Karpas-422 (cell line): ENCODE measurements at places on chromosomes 3 and 15.

DNA sequence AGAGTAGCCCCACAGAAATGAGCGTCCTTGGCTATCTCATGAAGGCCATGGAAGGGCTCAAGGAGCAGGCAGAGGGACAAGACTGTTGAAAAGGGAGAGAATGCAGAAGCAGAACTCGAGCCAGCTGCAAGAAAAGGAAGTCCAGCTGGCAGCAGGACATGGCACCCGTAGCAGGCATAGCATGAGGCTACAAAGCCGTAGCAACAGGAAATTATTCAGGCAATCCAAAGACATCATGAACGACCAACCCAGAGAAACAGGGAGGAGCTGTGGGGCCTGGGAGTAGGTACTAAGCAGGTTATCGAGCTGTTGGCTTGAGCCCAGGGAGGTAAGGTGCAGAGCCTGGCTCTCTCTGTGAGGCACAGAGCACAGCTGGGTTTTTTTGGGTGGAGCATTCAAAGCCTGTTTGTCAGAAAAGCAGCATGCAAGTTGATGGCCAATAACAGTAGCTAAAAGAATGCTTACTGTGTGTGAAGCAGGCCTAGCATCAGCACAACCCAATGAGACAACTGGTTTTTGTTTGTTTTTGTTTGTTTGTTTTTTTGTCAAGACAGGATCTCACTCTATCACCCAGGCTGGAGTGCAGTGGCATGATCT lies 144.0 kb upstream of the SMAD3 start:
- DNase-seq = no peak

- DNase-seq = no peak
These were observed 53.9 kb downstream of the FGD5 start for GRCh38 chr3:14872706-14873105.

GRCh38 chr3:105174017-105174615 lies 192.6 kb upstream of the ALCAM start:
- no peak for DNase-seq

- DNase-seq = no peak
These were observed 6.0 kb upstream of the LARP6 start for GRCh38 chr15:70859998-70860397.

DNA sequence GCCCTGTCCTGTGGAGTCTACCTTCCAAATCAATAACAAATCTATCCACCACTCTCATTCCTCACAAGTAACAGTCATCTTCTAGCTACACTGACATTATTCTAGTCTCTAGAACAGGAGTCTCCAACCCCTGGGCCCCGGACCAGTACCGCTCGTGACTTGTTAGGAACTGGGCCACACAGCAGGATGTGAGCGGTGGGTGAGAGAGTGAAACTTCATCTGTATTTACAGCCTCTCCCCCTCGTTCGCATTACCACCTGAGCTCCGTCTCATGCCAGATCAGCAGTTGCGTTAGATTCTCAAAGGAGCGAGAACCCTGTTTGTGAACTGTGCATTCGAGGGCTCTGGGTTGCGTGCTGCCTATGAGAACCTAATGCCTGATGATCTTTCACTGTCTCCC lies 31.9 kb downstream of the ROBO2 start:
- DNase-seq = no peak

DNA sequence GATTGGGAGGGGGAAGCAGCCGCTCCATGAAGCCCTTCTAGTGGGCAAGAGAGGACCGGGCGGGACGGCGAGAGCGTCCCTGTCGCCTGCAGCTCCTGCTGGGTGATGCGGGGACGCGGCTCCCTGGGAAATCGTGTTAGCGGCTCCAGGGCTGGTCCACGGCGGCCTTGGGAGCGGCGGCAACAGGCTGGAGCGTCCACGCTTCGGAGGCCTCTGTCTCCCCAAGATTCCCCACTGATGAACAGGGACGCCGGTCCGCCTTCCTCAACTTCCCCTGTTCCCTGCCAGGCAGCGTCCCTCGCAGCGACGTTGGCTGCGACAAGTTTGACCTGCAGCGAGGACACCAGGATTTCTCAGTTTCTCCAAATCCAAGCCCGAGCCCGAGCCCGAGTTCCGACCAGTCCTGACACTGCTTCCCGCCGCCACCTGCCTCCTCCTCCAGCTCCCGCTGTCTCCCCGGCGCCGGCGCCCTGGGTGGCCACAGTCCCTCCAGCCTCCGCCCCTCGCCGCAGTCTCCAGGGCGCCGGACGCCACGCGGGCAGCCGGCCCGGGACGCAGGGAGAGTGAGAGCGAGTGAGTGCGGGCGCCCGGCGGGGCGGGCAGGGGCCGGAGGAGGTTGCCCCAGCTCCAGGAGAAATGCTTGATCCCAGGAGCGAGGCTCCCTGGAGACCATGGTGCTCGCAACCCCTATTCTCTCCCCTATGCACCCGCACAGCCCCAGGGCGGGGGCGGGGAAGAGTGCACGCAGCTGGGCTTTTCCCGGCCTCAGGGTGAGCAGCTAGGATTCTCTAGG lies 78.1 kb upstream of the RNF7 start:
- DNase-seq = no peak

- DNase-seq = no peak
These were observed 172.1 kb upstream of the SMAD3 start for GRCh38 chr15:66893294-66893693.

DNA sequence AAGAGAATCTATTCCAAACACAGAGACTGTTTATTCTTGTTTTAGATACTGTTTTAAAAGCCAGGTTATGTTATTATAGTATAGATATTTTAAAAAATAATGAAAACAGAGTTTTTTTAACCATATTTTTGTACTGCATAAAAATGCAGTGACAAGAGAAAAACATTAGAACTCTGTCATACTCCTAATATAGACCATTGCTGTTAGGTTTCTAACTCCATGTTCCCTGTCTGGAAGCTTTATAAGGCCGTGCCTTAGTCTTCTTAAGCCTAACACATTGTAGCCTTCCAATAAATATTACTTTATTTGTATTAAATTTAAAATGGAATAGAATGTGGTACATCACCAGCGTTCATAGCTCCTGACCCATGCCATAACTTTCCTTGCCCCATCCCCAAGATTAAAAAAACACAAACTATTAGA lies 53.2 kb downstream of the MBNL1 start:
- DNase-seq = no peak

GRCh38 chr3:149487598-149488197 lies 13.2 kb downstream of the TM4SF4 start:
- peak; percentile 85 for DNase-seq

GRCh38 chr15:80989081-80989517 lies 520 bp downstream of the MESD start:
- DNase-seq = peak; percentile 44

GRCh38 chr3:102510663-102511062 lies 75.8 kb downstream of the ZPLD1 start:
- DNase-seq = no peak

- DNase-seq = peak; percentile 41
These were observed 11.2 kb downstream of the B3GNT5 start for GRCh38 chr3:183264268-183264667.

DNA sequence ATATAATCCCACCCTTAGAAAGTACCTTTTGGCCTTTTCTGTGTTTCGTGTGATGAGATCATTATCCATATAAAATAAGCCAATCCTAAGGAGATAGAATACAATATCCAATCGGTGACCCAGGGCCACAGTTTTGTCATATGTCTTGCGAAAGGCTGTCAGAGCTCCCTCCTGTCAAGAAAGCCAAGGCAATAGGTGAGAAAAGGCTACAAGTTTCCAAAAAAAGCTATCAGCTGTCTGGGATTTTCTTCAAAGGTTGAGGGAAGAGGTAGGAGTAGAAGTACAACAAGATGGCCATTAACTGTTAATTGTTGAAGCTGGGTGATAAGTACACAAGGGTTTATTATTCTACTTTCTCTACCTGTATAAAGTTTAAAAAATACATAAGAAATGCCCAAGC lies 4.0 kb downstream of the PSMD6 start:
- no peak for DNase-seq

- no peak for DNase-seq
These were observed 372.3 kb upstream of the IL12A start for GRCh38 chr3:159616234-159616825.

DNA sequence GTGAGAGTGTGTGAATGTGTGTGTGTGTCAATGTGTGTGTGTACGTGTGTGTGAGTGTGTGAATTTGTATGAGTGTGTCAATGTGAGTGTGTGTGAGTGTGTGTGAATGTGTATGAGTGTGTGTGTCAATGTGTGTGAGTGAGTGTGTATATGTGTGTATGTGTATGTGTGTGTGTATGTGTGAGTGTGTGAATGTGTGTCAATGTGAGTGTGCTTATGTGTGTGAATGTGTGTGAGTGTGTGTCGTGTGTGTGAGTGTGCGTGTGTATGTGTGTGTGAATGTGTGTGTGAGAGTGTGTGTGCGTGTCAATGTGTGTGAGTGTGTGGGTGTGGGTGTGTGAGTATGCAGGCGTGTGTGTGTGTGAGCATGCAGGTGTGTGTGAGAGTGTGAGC lies 93.5 kb upstream of the ALDH1A3 start:
- DNase-seq = no peak

- peak; percentile 71 for DNase-seq
These were observed 433.8 kb upstream of the CBLB start for GRCh38 chr3:106302451-106303221.

DNA sequence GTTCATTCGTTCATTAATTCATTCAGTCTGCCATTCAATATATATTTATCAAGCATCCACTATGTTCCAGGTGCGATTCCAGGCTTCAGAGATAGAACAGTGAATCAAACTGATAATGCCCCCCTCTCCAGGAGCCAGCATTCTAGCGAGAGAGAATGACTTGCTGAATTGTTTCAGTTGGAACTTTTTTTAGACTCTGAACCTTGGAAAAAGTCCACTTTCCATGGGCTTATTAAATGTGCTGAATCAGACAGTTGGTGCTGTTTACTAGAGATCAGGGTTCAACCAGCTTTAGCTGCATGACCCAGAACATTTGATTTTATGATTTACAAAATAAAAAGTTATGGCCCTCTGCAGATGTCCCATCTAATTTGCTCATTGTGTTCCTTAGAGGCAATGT lies 213.2 kb downstream of the THSD4 start:
- no peak for DNase-seq

- DNase-seq = no peak
These were observed 4.5 kb downstream of the MESP2 start for GRCh38 chr15:89780601-89781000.

- DNase-seq = peak; percentile 78
These were observed 878 bp downstream of the DYNC1LI1 start for GRCh38 chr3:32569540-32570420.

DNA sequence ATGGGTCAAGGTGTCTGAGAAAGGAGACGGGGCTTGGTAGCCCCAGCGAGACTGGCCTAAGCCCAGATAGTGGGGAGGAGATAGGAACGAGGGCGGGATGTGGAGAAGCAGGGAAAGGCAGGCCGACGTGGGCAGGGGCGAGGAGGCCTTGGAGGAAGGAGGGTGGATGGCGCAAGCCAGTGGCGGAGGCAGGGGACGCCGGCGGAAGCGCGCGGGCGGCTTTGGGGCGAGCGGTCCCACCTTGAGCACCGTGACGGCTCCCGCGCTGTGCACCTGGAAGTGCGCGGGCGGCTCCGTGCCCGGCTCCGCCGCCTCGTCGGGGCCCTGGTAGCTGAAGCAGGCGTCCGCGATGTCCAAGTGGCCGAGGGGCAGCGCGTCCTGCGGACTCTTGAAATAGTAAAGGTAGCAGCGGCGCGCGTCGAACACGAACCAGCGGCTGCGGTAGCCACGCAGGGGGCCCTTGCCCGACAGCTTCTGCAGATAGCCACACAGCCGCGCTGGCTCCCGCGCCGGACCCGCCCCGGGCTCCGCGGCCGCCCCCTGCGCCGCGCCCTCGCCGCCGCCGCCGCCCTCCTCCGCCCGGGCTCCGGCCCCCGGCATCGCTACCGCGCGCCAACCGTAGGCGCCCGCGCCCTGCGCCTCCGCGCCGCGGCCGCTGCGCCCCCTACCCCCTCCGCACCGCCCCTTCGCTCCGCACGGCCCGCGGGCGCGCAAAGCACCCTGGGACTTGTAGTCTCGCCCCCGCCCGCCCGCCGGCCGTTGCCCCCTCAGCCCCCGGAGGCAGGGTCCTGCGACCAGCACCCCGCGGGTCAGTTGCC lies at the start of gene TBC1D2B:
TBC1D2B (minus strand) TSS at position 659 of the 818 bp plus-strand sequence; CDS start at position 600, 59 bp downstream.
- DNase-seq = peak; percentile 82

DNA sequence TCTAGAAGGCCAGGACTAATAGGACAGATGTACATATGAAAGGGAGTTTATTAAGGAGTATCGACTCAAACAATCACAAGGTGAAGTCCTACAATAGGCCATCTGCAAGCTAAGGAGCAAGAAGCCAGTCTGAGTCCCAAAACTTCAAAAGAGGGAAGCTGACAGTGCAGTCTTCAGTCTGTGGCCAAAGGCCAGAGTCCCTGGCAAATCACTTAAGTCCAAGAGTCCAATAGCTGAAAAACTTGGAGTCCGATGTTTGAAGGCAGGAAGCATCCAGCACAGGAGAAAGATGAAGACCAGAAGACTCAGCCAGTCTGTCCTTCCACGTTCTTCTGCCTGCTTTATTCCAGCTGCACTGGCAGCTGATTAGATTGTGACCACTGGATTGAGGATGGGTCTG lies 11.1 kb upstream of the CELF6 start:
- no peak for DNase-seq

- DNase-seq = no peak
These were observed 10.5 kb downstream of the ANPEP start for GRCh38 chr15:89803941-89804800.

DNA sequence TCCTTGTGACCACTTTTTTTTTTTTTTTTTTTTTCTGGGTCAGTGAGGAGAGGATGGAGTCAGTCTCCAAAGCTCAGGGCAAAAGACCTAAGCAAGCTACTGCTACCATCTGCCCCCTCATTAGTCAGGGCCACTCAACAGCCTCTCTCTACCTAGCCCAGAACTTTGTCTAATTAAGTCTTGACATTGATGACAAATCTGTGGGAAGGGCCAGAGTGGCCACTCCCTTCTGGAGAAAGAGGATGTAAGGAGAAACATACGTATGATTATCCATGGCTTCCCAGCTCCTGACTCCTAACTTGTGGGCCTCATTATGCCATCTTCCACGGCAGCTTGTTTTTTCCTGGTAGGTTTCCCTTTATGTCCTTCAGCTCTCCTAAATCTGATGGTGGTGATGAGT lies 37.9 kb downstream of the NR1I2 start:
- DNase-seq = no peak

DNA sequence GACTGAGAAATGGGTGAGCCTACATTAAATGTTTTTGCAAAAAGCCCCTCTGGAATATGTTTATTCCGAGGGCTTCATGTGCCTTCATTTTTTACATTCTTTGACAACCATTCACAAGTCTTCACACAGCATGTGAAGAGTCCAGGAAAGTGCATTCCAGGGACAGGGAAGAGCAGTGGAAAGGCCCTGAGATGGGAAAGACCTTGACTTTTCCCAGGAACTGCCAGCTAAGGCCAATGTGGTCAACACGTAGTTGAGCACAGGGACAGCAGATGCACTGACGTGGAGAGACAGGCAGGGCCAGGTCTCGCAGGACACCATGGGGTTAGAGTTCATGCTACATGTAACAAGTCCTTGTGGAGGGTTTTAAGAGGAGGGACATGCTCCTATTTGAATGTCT lies 21.7 kb downstream of the SSR3 start:
- DNase-seq = no peak

DNA sequence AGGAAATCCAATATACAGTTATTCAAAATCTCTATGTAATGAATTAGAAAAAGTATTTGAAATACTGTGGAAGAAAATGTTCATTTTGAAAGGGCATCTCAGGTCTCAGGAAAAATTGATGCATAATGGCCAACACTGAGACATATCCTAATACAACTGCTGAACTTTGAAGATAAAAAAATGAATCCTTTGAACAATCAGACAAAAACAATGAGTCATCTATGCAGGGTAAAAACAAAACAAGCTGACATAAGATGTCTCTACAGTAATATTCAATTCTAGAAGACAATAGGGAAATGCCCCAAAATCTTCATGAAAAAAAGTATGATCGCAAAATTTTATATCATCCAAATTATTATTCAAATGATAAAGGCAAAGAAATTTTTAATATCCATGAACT lies 34.0 kb upstream of the ZNF280D start:
- no peak for DNase-seq
